SK-N-SH treated with all-trans-retinoic acid at 6 μM for 48 hours (cell line): ENCODE measurements at places on chromosomes 12 and 14.

GRCh38 chr12:26680727-26681455 is 152.1 kb downstream of the ITPR2 start:
- no peak for ATAC-seq

- no peak for ATAC-seq
Observed at GRCh38 chr12:32522331-32523221, 123.2 kb downstream of the FGD4 start.

GRCh38 chr12:103728323-103728722 is 112.7 kb downstream of the NT5DC3 start:
- ATAC-seq, result no peak

DNA sequence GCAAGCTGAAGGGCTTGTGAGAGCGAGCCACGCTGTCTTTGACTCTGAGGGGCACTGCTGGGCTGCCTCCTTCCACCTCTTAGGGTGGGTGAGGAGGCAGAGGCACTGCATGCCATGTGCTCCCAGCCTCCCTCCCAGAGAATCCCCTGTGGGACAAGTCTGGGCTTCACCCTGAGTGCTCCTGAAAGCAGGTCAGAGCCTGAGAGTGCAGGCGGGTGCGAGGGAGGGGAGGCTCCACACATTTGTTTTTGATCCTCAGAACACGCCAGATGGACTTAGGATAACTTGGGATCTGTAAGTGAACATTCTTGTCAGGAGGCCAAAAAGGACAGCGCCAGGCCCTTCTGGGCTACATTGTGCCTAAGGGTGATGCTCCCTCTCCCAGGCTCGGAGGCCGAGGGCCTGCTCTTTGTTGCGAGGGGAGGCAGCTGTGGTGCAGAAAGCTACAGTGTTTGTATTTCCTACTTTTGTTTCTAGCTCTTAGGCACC is 155.4 kb downstream of the TMX1 start:
- peak; percentile 84 for ATAC-seq

DNA sequence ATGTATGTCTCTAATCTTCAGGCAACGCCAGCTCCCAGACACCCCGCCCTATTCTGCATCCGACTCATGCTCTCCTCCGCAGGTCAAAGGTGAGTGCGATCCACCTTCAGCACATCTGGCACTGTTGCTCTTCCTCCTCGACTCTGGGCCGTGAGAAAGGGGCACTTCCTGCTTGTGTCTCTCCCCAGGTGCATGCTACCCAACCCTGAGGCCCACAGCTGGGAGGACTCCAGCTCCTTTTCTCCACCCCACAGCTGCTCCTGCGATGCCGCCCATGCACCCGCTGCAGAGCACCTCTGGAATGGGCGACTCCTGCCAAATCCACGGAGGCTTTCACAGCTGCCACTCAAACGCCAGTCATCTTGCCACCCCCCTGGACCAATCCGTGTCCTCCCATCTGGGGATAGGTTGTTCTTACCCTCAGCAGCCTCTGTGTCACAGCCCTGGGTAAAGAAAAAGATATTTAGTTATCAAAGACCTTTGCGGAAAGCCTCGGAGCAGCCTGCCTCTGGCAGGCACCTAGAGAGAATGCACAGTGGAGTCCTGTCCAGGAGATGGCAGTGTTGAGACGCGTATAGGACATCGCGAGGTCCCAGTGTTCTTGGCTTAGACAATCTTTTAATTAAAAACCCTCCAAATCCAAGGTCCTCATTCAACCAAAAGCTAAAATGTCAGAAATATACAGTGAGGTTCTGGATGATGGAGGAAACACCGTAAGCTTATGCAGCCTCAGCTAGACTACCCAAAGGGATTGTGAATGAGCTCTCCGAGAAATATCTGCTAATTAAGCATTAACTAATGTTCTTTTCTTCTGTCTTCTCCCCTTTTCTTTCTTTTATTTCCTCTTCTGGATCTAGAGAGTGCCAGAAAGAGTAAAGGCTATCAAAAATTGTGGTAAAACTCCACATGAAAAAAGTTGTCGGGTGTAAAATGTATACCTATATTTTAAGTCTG is 54.3 kb downstream of the MYRFL start:
- peak; percentile 99 for ATAC-seq

- peak; percentile 99 for ATAC-seq
Observed at GRCh38 chr12:121992059-121992879, 29.4 kb upstream of the BCL7A start.

DNA sequence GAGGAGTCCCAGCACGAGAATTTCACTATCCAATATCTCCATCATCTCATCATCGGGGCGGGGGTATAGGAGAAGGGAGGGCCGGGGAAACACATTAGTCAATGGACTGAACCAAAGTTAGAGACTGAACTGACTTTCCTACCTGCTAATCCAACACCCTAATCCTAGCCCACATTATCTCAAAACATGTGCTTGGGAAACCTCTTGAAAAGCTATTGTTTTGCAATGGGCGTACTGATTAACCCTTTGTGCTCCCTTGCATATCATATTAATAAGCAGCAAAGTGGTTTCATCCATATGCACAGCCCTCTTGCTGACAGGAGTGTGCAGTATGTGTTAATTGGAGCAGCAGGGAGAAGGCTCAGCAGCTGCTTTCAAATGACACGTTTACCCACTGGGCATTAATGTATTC is 125.7 kb upstream of the GRIP1 start:
- ATAC-seq, result no peak

DNA sequence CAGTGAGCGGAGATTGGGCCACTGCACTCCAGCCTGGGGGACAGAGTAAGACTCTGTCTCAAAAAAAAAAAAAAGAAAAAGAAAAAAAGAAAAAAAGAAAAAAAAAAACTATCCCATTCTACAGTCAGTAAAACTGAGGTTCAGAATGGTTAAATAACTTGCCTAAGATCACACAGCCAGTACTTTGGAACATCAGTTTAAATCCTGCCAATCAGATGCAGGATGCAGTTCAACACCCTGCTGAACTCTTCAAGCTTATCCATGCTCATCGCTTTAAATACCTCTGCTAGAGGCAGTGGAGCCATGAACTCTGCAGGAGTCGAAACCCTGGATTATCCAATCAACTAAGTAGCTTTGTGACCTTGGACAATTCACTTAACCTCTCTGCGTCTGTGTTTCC is 3.4 kb downstream of the ZNF385A start:
- no peak for ATAC-seq

GRCh38 chr12:33476058-33476457 is 36.4 kb upstream of the SYT10 start:
- ATAC-seq, result no peak

- ATAC-seq, result no peak
Observed at GRCh38 chr12:70615174-70615866, 21.9 kb downstream of the PTPRB start.

- ATAC-seq, result peak; percentile 76
Observed at GRCh38 chr12:69007855-69008351, 74.9 kb upstream of the CPM start.

DNA sequence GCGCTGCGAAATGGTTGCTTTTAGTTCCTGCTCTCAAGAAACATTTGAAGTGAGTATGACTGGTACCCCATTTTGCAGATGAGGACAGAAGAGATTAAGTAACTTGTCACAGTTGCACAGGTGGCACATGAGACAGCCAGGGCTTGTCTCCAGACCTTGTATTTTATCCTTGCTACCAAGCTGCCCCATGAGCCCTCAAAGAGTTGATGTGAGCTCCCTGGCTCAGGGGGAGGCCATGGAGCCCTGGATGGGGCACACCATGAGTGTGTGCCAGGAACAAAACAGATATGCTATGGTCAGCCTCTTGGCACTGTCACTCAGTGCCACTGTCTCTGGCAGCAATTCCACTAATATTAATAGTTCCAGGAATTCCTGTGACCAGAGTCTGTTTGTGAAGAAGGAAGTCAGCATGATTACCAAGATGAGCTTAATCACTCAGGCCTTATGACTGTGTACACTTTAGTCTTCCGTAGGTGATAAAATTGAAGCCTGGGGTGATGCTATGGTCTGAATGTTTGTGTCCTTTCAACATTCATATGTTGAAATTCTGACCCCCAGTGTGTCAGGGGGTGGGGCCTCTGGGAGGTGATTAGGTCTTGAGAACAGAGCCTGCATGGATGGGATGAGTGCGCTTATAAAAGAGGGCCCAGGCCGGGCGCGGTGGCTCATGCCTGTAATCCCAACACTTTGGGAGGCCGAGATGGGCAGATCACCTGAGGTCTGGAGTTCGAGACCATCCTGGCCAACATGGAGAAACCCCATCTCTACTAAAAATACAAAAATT is 806.8 kb downstream of the AACS start:
- ATAC-seq, result no peak

DNA sequence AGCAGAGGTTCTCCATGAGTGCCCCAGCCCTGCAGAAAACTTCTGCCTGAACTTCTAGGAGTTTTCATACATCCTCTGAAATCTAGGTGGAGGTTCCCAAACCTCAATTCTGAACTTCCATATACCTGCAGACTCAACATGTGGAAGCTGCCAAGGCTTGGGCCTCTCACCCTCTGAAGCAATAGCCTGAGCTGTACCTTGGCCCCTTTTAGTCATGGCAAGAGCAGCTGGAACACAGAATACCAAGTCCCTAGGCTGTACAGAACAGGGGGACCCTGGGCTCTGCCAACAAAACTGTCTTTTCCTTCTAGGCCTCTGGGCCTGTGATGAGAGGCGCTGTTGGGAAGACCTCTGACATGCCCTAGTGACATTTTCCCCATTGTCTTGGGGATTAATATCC is 494.3 kb upstream of the FOXG1 start:
- ATAC-seq, result no peak

DNA sequence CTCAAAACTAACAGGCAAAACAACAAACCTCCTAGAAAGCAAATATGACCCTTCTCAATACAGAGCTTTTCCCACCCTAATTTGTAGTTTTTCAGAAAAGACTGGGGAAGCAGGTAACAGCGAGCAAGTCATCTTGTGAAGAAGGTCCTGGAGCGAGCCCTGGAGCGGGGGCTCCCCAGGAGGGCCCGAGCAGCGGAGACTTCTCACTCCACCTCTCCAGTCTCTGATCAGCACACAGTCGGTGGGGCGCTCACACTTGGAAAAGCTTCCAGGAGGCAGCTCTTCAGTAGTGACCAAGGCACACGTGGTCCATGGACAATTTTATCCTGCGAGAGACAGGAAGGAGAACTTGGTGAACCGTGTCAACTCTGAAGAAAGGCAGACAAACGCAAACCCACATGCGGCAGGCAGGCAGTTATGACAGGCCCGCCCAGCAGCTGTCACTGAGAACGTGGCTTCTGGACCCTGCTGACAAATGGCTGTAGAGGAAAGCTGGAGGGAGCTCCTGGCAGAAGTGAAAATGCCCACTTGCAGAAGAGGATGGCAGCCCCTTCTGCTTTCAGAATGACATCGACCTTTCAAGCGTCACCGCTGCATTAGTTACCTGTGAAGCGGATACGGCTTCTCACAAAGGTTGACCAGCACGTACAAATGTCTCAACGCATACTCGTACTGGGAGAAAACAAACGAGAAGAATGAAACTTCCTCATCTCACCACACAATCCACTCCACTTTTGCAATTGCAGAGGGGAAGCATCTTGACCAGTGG is 44.2 kb downstream of the LGMN start:
- no peak for ATAC-seq

GRCh38 chr14:36988989-36989388 is 183.4 kb downstream of the SLC25A21 start:
- ATAC-seq, result no peak

- no peak for ATAC-seq
Observed at GRCh38 chr14:64736271-64737169, 32.3 kb downstream of the PLEKHG3 start.

DNA sequence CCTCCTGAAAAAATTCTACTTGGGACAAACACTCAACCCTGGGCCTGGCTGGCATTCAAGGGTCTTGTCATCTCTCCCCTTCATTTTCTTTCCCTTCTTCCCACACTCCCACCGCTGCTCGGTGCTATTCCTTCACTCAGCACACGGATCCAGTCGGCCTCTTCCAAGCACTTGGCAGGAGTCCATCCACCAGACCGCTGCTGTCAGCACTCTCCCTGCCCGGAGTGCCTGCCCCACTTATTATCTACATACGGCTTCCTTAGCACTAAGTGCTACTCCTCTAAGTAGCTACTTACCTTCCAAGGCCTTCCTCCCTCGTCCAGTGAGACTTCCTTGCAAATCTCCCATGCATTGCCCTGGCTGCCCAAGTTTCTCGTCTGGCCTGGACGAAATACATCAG is 29.8 kb downstream of the CALM1 start:
- ATAC-seq, result peak; percentile 82

GRCh38 chr14:59419303-59419702 is 45.9 kb downstream of the GPR135 start:
- no peak for ATAC-seq

- peak; percentile 68 for ATAC-seq
Observed at GRCh38 chr12:121893961-121894460, 5.4 kb downstream of the PSMD9 start.

GRCh38 chr14:95267306-95267705 is 52.4 kb downstream of the CLMN start:
- ATAC-seq, result no peak

DNA sequence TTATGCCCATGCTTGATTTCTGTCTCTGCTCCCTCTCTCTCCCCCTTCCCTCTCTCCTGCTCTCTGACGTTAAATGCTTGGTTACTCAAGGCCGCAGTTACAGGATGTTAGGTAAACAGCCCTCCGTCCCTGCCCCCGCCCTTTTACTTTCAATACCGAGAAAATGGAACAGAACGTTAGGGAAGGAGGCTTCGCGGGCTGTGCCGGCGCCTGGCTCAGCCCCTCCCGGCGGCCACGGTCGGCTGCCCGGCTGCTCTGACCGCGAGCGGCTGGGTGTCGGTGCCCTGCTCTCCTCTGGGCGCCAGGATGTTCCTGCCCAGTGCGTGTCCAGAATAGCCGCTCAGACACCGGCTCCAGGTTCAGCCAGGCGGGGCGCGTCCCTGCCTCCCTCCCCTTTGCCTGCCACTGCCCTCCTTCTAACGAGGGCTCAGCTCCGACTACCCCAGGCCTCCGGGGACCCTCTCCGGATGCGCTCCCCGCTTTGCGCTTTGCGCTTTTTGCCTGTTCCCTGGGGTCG is 166.1 kb downstream of the ADCK1 start:
- peak; percentile 34; the same call in 1 of the 3 replicates for ATAC-seq

DNA sequence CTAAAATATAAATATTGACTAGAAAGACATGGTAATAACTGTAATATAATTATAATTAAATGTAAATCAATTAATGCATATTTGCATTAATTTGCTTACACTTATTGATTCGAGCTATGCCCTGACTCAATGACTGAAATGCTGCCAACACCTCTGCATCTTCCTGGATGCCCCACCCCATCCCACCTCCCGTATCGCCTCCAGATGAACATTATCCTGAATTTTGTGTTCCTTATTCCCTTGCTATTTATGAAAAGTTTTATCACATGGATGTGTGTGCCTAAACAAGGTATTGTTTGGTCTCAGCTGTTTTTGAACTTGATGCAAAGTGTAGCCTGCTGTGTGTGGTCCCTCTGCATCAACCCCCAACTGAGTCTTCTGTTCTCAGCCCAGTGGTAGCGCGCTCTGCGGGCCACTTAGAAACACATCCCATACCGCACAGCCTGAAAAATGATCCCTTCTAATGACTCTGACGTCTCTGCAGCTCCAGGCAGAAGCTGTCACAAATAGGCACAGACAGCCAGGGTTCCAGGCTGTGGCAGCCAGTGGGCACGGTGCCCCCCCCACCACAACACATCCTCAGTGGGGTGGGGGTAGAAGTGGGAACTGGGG is 96.5 kb downstream of the PRMT8 start:
- ATAC-seq, result no peak

GRCh38 chr14:77041881-77042545 is 13.5 kb upstream of the IRF2BPL start:
- ATAC-seq, result peak; percentile 5

- ATAC-seq, result no peak
Observed at GRCh38 chr12:12404297-12404696, 47.4 kb downstream of the BORCS5 start.
